ENCODE measurements at places on chromosomes 6 and 20.

GRCh38 chr6:166747644-166748595 is 120.9 kb upstream of the RPS6KA2 start:
- no peak for DNase-seq

GRCh38 chr6:93105017-93105416 is 314.3 kb downstream of the EPHA7 start:
- DNase-seq: no peak

GRCh38 chr6:109498052-109498451 is 15.0 kb upstream of the ZBTB24 start:
- DNase-seq: no peak

DNA sequence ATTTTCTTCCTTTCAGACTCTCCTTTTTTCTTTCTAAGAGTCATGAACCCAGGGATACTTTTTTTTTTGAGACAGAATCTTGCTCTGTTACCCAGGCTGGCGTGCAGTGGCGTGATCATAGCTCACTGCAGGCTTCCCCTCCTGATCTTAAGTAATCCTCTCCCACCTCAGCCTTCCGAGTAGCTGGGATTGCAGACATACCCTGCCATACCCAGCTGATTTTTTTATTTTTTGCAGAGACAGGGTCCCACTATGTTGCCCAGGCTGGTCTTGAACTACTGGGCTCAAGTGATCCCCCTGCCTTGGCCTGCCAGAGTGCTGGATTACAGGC is 32.8 kb upstream of the IER3 start:
- no peak for DNase-seq

DNA sequence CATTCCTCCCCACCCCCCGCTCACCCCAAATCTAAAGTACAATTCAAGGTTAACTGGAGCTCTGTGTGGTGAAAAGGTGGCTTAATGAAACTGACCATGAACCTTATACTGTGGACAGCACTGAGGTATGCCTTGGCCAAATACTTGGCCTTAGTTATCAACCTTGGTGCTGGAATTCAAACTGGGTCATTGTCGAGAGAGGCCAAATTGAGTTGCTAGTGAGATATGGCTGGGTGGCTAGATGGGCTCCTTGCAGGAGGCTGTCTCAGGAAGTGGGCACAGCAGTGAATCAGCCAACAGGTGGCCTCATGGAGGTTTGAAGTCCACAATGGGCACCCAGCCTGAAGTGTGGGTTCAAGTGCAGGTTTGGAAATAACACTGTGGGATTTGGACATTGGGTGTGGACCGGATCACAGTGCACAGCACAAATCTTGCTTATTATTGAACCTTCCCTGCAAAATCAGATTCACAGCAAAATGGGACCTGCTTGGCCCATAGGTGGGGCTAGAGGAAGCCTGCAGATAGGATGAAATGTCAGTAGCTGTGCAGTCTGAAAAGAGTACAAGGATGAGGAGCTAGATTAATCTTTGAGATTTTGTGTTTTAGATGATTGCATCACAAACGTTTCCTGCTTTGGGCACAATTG is 5.6 kb upstream of the BTBD3 start:
- DNase-seq: no peak

GRCh38 chr20:52814371-52814770 is 157.8 kb upstream of the TSHZ2 start:
- DNase-seq: no peak

- no peak for DNase-seq
Observed at GRCh38 chr20:58133020-58133808, 95.2 kb downstream of the ANKRD60 start.

DNA sequence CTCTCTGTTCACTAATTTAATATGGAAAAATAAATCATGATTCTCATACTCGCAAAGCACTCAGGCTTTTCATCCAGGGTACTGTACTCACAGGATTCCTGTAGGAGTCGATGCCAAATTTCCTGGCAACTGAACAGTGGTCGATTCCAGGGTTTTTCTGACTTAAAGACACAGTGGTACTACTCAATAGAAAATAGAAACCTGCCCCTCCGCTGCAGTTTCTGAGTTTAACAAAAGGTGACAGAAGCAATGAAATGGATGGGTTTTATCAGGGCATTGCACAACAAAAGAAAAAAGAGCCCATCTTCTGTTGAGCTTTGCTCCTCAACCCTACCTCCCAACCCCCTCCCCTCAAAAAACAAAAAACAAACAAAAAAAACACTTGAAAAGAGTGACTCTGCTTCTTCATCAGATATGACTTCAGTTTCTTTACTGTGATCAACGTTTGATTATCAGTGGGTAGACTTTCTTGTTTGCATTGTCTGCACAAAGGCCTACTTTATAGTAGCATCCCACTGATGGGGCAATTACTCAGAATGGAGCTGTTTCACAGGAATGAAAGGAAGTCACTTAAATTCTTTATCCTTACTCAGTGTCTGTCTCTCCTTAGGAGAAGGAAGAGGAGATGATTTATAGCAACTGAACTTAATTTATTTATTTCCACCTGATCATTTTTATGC is 96.2 kb upstream of the FOXO3 start:
- no peak for DNase-seq

GRCh38 chr20:6993511-6993910 is 226.0 kb downstream of the BMP2 start:
- DNase-seq: no peak

GRCh38 chr20:17179840-17180239 is 47.0 kb upstream of the PCSK2 start:
- no peak for DNase-seq

DNA sequence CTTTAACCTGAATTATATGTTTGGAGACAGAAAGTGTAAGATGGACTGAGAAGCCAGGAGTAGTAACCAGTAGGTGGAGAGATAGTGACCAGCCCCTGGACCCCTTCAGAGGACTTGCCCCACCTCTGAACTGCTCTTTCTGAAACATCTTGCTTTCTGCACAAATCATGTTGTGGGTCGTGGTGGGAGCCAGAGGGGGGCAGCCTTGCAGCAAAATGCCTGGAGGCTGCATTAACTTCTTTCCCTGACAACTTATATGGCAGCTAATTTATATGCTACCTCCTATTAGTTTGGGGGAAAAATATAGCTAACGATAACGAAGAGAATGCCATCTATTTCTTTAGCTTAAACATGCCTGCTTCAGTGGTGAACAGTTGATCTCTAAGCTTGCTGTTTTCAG is 859.8 kb downstream of the MAFB start:
- DNase-seq: no peak

- DNase-seq: no peak
Observed at GRCh38 chr6:17552861-17553260, 47.2 kb upstream of the FAM8A1 start.

GRCh38 chr20:23090147-23090546 is 4.0 kb upstream of the CD93 start:
- DNase-seq: no peak

DNA sequence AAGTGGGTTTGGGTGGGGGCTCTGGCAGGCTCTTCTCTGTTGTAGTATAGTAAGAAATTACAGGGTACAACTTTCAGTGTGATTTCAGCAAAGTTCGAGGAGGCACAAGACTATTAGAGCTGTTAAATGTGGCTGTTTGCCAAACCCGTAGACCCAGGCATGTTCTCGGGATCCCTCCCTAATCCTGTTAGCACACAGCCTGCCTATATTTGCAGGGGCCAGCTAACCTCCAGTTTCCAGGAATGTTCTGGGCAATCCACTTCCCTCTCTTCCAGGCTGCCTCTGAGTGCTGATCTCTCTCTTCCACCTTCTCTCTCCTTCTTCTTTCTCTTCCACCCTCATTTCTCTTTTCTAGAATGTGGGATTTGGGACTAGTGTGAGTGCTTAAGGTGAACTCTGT is 34.8 kb upstream of the ZFP64 start:
- no peak for DNase-seq

DNA sequence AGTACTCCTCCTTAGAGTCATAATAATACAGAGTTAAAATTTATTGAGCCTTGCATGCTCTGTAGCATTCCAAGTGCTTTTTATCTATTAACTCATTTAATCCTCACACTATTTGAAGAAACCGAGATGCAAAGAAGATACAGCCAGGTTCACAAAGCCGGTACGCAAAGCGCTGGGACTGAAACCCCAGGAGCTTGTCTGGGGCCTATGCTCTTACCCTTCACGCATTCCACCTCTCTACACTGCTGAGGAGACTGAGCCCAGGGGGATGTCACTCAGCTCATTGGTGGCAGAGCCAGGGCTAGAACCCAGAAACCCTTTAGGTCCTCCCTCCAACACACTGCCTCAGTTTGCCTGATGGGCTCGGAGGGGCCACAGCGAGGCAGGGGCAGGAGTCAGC is 19.7 kb upstream of the MRPS18A start:
- DNase-seq: no peak

DNA sequence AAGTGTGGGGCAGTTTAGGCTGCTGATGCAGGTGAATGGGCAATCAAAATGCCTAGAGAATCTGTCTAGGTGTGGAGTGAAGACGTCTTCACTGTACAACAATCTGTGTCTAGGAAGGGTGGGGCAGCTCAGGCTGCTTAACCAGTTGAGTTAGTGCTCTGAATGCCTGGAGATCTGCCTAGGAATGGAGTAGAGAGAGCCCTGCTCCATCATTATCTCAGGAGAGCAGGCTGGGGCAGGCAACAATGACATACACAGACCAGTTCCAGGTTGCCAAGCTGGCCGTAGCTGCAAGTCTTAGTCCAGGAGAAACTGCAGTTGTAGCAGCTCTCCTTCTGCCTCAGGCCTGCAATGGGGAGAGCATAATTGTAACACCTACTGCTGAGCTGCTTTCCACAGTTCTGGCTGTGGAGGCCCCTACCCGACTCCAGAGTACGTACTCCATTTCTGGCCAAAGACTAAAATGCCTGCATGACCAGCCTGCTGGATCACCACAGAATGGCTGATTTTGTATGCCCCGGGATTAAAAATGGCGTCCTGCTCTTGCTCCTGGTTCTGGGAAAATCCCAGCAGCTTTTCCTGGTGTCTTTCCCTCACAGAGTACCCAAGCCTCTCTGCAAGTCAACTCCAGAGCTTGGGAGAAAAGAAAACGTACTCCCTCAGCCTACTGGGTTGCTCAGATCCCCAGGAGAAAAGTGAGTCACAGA is 545.4 kb downstream of the ADGRB3 start:
- no peak for DNase-seq

DNA sequence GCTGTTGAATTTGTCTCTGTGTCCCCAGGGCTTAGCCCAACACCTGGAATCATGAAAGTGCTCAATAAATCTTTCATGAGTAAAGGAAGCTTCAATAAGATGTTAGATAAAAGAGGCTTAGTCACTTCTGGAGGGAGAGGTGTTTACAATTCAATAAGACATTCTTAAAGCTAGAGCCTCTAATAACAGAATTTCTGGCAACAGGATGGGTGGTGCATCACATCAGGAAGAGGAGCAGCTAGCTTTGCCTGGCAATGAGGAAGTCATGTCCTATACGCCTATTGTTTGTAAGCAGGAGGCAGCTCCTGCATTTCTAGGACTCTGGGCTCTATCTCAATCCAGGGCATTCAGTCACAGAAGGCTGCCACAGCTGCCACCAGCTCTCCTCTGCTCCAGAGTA is 638.5 kb downstream of the EPM2A start:
- no peak for DNase-seq

GRCh38 chr6:67009818-67010217 is 1302.8 kb upstream of the EYS start:
- DNase-seq: no peak

GRCh38 chr20:8946036-8946940 is 122.6 kb upstream of the PLCB4 start:
- no peak for DNase-seq

DNA sequence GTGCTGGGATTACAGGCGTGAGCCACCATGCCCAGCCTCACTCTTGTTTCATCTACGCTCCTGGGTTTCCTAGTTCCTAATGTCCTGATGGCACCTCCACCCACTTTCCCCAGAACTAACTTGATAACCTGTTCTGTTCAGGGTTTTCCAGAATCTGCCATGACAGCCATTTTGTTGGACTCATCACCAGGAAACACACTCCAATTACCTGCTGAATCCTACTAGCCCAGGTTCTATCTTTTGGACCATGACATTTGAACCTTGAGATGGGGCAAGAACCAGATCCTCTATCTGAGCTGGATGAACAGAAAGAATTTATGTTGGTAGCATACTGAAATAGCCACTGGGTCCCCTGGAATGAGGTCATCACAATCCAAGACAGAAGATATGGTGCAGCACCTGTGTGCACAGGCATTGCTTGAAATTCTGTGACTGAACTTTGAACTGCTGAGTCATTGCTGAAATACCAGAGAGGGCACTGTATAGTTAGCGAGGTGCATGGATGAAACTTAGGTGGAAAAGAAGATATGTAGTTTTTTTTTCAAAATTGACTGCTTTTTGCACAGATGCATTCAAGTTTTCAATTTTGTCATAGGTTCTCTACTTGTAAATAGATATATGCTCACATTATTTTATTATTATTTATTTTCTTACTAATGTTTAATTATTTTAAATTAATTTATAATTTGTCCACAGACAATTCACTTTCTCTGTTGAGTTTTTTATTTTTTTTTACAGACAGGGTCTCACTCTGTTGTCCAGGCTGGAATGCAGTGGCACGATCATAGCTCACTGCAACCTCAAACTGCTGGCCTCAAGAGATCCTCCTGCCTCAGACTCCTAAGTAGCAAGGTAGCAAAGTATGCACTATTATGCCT is 42.8 kb upstream of the TASP1 start:
- DNase-seq: no peak

DNA sequence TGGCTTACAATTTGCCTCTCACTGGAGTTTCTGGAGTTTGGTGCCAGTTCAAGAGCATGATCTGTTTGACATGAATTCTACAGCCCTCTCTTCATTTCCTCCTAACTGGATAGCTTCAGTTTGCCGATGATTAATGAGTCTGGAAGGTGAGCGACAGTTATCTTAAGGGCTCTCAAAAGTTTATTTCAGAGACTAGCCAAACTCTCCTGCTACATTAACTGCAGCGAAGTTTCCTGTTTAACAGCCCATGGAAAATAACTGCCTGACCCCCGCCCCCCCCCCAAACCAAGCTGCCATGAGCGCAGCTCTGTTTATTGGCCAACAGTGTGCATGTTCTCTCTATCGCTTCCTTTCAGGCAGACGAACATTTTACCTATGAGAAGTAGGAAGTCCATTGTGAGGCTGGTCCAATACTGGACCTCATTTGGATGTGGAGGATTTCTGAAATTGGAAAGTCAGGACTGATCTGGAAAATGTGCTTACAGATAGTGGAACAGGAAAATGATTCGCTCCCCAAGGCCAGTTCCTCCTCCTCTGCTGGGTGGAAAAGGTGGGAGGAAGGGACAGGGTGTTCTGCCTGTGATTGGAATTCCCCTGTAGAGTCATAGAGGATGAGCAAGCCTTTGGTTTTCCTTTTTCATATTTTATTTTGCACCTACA is 522.2 kb upstream of the JAG1 start:
- no peak for DNase-seq

GRCh38 chr6:87151471-87151780 is 3.9 kb upstream of the ZNF292 start:
- no peak for DNase-seq

GRCh38 chr20:52346797-52347196 is 155.2 kb upstream of the ZFP64 start:
- DNase-seq: no peak

GRCh38 chr20:401682-402495 is 6.2 kb upstream of the RBCK1 start:
- DNase-seq: no peak

DNA sequence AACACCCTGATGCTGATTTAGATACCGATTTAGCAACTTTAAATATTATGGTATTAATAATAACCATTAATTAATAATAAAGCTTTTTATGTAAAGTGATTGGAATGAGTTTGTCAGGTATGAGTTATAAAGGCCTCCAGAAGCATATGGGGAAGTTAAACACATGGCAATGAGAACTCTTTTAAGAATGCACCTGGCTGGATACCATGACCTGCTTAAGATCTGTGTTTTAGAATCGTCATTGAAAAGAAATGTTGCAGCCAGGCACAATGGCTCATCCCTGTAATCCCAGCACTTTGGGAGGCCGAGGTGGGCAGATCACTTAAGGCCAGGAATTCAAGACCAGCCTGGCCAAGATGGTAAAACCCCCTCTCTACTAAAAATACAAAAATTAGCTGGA is 197.5 kb downstream of the SOX4 start:
- no peak for DNase-seq

Measured in T-helper 22 cell (primary cell).